ENCODE measurements at places on chromosomes 16 and 17.

DNA sequence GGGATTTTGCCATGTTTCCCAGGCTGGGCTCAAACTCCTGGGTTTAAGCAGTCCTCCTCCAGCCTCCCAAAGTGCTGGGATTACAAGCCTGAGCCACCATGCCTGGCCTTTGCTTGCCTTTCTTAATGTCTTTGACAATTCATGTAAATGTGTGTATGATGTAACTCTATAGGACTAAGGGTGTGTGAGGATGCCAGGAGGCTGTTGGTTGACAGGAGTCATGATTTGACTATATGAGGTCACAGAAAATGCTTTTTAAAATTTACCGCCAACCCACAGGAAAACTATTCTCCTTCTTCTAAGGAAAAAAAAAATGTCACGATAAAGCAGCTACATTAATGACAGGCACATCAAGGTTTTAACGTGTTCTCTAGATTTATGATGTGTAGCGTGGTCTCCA, 118.8 kb downstream of the WWOX start:
- no peak for DNase-seq

GRCh38 chr16:85491798-85492294, 121.3 kb upstream of the GSE1 start:
- peak; percentile 84 for DNase-seq

DNA sequence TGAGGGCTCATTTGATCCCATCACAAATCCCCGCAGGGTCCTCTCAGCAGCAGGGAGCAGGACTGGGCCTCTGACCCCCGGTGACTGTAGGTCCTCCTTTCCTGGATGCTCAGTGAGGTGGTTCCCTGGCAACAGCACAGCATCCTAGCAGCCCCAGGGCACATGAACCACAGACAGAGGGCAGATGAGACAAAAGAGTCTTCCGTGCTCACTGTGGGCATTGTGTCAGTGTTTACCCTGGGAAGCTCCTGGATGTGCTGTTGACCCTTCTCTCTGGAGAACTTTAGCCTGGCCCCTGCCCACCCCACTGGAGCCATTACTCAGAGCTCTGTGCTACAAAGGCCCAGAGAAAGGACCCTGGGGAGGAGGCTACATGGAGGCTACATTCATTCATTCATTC, 21.7 kb upstream of the TMEM220 start:
- DNase-seq, result no peak

- no peak for DNase-seq
Observed at GRCh38 chr17:61312406-61313295, 87.0 kb upstream of the TBX2 start.

GRCh38 chr16:56690420-56691122, 8.3 kb downstream of the MT1X start:
- no peak for DNase-seq

GRCh38 chr16:79517156-79517555, 83.4 kb downstream of the MAF start:
- DNase-seq, result no peak

GRCh38 chr16:9296271-9296590, 204.8 kb downstream of the HAPSTR1 start:
- DNase-seq, result no peak

DNA sequence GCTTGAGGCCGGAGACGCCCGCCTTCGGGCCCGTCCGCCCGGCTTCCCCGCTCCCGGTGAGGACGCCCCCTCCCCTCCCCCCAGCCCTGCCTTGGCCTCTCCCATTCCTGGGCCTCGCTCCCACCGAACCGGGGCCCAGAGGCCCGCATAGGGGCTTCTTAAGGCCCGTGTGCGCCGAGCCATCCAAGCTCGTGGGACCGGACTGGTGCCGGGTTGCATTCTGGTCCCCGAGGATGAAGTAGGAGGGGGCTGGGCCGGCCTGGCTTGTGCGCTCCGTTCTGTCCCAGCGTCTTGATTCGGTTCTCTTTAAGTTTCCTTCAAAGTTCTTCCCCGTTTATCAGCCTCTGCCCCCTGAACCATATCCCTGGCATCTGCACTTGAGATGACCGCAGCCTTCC, 488 bp downstream of the SENP3 start:
- DNase-seq, result no peak

- no peak for DNase-seq
Observed at GRCh38 chr16:30985401-30986128, 558 bp downstream of the HSD3B7 start.

DNA sequence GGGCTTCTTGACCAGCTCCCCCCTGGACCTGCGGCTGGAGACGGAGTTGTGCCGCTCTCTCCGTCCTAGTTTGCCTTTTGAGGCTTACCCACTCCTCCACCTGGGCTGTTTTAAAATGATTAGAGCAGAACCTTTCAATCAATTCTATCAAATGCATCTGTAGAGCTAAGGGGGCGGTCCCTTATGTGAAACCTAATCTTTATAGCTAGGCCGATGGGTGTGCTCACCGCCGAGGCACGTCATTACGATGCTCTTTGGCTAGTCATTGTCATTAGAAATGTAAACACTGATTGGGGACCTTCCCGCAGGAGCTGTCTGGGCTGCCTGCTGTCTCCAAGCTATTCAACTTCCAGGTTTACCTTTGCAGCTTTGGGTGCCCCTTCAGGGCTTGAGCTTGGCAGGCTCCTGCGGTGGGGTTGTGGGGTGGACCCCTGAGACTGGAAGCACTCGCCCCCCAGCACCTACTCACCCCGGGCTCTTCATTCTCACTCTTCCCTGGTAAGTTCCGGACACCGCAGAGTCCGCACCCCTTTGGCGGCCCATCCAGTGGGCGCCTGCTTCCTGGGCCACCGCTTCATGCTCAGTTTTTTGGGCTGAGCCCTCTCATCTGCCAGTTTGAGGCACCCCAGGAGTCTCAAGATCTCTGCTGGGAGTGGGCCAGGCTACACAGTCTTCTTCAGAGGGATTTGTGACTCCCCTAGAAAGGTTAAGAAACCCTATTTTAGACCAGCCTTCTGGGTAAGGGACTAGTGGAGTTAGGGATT, 20.9 kb upstream of the IL17C start:
- no peak for DNase-seq

DNA sequence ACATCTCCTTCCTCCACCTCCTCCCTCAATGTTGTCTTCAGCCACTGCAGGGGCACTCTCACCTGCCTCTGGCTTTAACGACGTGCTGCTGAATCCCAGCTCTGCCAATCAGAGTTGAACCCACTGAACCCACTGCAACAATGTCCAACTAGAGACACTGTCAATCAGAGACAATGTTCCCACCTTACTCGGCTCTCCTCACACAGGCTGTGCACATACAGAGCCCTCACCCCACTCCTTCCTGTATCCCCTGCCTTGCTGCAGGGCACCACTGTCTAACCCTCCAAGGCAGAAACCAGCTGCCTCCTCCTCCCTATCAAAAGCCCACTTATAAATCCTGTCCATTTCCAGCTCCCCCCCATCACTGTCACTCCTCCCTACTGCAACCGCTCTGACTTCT, 58.7 kb downstream of the ANKRD11 start:
- no peak for DNase-seq

DNA sequence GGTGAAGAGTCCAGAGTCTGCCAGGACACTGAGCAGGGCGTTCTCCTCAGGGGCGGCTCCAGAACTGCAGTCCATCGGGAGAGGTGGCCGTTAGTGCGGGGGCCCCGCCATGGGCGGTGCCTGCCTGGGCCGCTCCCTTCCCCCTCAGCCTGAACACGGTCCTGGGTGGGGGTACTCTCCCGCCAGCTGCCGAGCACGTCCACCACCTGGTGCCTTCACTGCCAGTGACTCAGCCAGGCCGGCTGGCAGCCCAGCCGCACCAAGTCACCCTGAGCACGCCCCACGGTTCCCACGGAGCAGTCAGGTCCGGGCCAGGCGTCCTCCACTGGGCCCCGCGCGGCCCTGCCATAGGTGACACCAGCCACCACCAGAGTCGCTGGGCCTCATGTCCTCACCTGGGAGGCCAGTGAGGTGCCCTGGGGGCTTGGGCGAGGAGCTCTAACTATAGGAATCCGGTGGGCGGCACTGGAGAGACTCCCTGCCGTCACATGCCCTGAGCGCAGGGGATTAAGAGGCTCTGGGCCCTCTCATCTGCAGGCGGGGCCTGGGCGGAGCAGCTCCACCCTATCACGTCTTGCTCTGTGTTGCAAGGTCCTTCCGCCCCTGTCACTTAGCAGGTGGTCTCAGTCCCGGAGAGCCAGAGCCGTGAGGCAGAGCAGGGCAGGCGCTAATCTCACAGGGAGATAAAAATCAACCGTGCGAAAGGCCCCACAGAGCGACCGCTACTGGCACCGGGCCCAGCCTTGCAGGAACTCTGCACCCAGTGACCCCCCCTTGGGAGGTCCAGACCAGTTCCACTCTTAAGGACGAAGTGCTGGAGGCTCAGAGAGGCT, 14.3 kb downstream of the PIEZO1 start:
- DNase-seq, result peak; percentile 74

GRCh38 chr16:86396422-86396821, 113.9 kb upstream of the FOXF1 start:
- DNase-seq, result no peak

- no peak for DNase-seq
Observed at GRCh38 chr17:45925311-45925710, 31.0 kb downstream of the MAPT start.
